HepG2 (cell line): ENCODE measurements at places on chromosomes 5 and 9. TPM values are rescaled to one million over a fixed set of nuclear protein-coding genes. Genes with fewer than 3 reads are reported as not detected.

GRCh38 chr9:136551401-136552116 is 5.7 kb upstream of the NOTCH1 start:
- no peak overlapping the region for H3K4me3 ChIP-seq
- peaks cover 49% of the 10 kb centered on the region for H3K27me3 ChIP-seq
- no peaks in the 10 kb centered on the region for H3K36me3 ChIP-seq
- no peak overlapping the region for H3K27ac ChIP-seq
- peaks cover 21% of the 10 kb centered on the region for H3K4me1 ChIP-seq
- no peak for DNase-seq

DNA sequence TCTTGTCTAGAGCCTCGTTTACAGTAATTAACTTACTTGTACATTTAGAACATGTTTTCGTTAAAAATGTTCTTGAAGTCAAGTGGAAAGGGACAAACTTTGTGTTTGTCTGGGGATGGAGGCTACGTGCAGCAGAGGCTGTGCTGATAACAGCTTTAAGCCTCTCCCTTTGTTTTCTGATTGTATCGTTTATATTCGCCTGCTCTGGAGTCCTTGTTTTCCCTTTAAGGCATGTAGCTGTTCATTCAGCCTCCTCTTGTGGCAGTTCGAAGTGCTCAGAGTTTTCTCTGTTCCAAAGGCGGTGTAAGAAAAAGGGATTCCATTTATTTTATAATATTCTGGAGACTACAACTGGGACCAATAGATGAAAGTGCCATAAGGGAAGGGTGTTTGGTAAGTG is 1.9 kb downstream of the SLC36A1 start:
- no peak for DNase-seq
- peaks cover 63% of the 10 kb centered on the region for H3K4me1 ChIP-seq
- no peaks in the 10 kb centered on the region for H3K36me3 ChIP-seq
- H3K4me3 ChIP-seq, result no peak overlapping the region
- H3K27me3 ChIP-seq, result no peaks in the 10 kb centered on the region; the same call in 2 of the 3 replicates

LCN2 gene
- polyA plus RNA-seq, result 1.4 and 2.3 TPM in 2 replicates

DNA sequence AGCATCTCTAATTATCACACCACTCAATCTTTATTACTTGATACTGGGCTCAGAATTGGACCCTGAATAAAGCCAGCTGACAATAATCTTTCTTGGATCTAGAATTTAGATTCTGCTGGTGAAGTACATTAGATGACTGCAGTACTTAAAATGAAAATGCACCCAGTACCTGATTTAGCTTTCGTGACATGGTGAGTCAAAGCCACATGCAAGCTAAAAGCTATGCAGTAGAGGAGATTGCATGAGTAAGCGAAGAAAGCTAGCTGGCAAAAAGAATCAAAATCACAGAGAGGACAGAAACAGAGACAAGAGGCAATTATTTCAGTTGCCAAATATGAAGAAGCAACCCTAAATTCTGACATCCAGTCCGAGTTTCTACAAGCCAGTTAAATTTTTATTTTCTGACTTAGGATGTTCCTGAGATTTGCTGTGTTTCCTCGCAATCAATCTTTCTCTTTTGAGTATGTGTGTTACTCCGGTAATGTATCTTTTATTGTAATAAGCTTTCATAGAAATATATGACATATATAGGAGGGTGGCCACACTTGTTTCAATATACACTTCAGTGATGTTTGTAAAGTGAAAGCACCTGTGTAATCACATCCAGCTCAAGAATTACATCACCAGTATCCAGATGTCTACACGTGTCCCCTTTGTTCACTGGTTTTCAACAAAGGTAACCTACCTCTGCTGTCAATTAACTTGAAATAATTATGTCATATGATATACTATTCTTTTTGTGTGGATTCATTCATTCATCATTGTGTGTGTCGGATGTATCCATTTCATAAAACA is 101.7 kb downstream of the CDH18 start:
- no peak overlapping the region for H3K4me3 ChIP-seq
- H3K27me3 ChIP-seq, result 0 out of 3 replicates have a peak, but pooled peaks cover 7% of the 10 kb centered on the region
- no peak overlapping the region for H3K27ac ChIP-seq
- H3K36me3 ChIP-seq, result no peaks in the 10 kb centered on the region

DRD1 gene
- not detected in 2 replicates for polyA plus RNA-seq

NKD2 gene
- polyA plus RNA-seq, result 0.81 and 0.82 TPM in 2 replicates

DNA sequence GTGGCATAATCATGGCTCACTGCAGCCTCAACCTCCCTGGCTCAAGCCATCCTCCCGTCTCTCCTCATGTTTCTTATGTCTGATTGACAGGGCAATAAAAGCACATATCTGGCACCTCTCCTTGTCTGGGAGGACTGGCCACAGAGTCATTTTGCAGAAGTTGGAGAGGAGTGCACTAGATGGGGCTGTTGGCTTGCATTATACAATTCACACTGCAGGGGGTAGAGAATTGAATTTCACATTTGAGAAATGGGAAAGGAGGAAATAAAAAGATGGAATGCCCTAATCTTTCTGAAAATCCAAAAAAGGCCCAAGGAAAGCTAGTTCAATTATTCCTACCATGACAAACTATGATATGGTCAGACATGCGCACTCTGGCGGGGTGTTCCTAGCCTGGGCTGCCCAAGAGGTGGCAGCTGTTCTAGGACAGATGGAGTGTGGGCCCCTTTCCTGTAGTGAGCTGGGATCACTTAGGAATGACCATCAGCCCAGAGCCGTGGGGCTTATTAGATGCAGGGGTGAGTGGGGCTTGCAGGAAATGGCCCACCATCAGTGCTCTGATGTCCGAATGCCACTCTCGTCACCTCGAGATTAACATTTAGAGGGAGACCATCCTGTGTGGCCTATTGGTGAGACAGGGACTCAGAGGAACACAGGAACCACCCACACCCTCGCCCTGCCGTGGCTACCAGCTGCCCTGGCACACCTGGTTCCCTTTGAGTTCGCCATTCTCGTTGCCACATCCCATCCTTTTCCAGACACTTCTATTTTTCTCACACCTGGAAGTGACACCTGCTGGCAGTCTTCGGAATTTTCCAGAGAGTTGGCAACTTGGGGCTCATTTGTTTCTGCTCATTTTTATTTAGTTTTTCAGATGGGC is 21.8 kb upstream of the ANKRD18A start:
- H3K27me3 ChIP-seq, result no peaks in the 10 kb centered on the region; the same call in 1 of the 2 replicates
- H3K36me3 ChIP-seq, result no peaks in the 10 kb centered on the region; the same call in 1 of the 2 replicates
- H3K4me3 ChIP-seq, result no peak overlapping the region
- H3K27ac ChIP-seq, result no peak overlapping the region
- H3K4me1 ChIP-seq, result no peaks in the 10 kb centered on the region
- DNase-seq, result peak; percentile 17

LHX2 gene
- polyA plus RNA-seq, result not detected in 2 replicates

GRCh38 chr5:13572163-13572562 is 372.3 kb downstream of the DNAH5 start:
- no peaks in the 10 kb centered on the region; the same call in 1 of the 2 replicates for H3K27me3 ChIP-seq
- no peaks in the 10 kb centered on the region for H3K36me3 ChIP-seq
- H3K27ac ChIP-seq, result no peak overlapping the region
- no peak overlapping the region for H3K4me3 ChIP-seq

GRCh38 chr5:127084656-127085055 is 11.4 kb upstream of the C5orf63 start:
- no peak for DNase-seq
- no peak overlapping the region for H3K4me3 ChIP-seq
- H3K4me1 ChIP-seq, result peaks cover 17% of the 10 kb centered on the region
- H3K36me3 ChIP-seq, result no peaks in the 10 kb centered on the region
- H3K27ac ChIP-seq, result no peak overlapping the region
- no peaks in the 10 kb centered on the region for H3K27me3 ChIP-seq

- no peaks in the 10 kb centered on the region for H3K27me3 ChIP-seq
- H3K4me3 ChIP-seq, result no peak overlapping the region
- peaks cover 14% of the 10 kb centered on the region for H3K4me1 ChIP-seq
These were observed 260.5 kb downstream of the ARRDC3 start for GRCh38 chr5:91122651-91123050.

IRGM gene
- polyA plus RNA-seq, result not detected in 2 replicates

DNA sequence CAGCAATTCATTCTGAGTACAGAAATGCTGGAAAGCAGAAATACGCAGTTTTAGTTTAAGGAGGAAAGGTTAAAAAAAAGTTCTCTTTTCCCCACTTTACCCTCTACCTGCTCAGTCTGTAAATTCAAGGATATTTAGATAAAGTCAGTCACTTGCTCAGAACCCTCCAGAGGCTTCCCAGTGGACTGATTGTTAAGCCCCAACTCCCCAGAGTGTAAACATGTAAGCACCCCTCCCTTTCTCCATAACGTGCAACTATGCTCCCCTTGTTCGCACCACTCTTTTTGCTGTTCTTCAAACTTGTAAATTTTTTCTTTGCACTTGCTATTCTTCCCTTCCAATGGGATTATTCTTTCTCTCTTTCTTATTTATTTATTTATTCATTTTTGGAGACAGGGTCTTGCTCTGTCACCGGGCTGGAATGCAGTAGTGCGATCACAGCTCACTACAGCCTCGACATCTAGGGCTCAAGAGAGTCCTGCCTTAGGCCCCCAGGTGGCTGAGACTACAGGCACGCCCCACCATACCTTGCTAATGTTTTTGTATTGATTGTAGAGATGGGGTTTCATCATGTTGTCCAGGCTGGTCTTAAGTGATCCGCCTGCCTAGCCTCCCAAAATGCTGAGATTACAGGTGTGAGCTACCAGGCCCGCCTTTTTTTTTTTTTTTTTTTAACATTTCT is 32.5 kb upstream of the ERBIN start:
- H3K27me3 ChIP-seq, result 0 out of 3 replicates have a peak, but pooled peaks cover 3% of the 10 kb centered on the region
- H3K4me3 ChIP-seq, result no peak overlapping the region
- no peaks in the 10 kb centered on the region for H3K36me3 ChIP-seq
- DNase-seq, result no peak
- H3K27ac ChIP-seq, result no peak overlapping the region

N4BP3 gene
- polyA plus RNA-seq, result 0.13 and 0.17 TPM in 2 replicates

WNT8A gene
- polyA plus RNA-seq, result 0.04 TPM in 1 of 2 replicates, not detected in the other

GRCh38 chr5:160466116-160466515 is 44.5 kb downstream of the PTTG1 start:
- DNase-seq, result no peak
- H3K4me3 ChIP-seq, result no peak overlapping the region
- H3K4me1 ChIP-seq, result peaks cover 78% of the 10 kb centered on the region
- no peak overlapping the region for H3K27ac ChIP-seq

DNA sequence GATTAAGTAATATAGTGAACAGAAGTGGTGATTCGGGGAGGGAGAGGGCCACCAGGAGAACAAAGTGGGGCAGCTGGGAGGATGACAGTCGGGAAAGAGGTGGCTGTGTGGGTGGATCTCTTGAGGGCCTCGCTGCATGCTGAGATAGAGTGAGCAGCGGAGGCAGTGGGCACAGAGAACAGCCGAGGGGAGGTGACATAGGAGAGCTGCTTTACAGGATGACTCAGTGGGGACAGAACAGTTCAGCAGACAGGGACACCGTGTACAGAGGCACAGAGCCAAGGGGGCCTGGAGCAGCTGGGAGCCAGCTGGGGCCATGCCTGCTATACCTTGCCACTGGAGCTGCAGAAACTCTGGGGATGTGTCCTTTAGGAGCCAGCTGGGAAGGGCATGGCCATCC is 273.9 kb downstream of the GADD45G start:
- H3K27me3 ChIP-seq, result 0 out of 2 replicates have a peak, but pooled peaks cover 2% of the 10 kb centered on the region
- peak; percentile 12 for DNase-seq
- no peak overlapping the region for H3K4me3 ChIP-seq
- H3K4me1 ChIP-seq, result no peaks in the 10 kb centered on the region
- no peak overlapping the region for H3K27ac ChIP-seq

DNA sequence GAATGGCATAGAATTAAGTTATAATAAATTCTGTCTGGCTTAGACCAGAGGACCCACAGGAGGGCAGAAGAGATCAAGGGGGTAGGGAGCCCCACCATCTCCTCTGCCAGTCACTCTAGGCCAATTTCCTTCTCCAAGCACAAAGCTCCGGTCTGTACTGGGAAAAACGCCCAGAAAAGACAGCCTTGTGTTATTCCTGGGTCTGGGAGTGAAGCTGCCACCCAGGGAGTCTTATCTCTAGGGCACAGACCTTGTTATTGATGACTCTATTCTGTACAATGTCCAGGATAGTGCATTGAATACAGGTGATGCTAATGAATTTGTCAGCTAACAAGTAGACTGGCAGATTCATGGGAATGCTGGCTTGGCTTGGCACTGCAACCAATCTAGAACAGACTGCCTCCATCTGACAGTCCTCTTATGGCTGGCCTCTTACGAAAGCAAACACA is 60.7 kb downstream of the MED27 start:
- H3K4me3 ChIP-seq, result no peak overlapping the region
- H3K4me1 ChIP-seq, result peaks cover 21% of the 10 kb centered on the region
- H3K36me3 ChIP-seq, result no peaks in the 10 kb centered on the region
- H3K27me3 ChIP-seq, result no peaks in the 10 kb centered on the region

PAIP1 gene
- polyA plus RNA-seq, result 74.0 and 96.6 TPM in 2 replicates
